Muscle of leg (tissue), 16 donors: ENCODE measurements at places on chromosomes 7 and 10. TPM values are rescaled to one million over a fixed set of nuclear protein-coding genes. Genes with fewer than 3 reads are reported as not detected.

- DNase-seq, result no peak
Observed at GRCh38 chr10:102679596-102679995, 34.6 kb downstream of the ARL3 start.

The GIMAP1 gene
- polyA plus RNA-seq, result 2.7 TPM

DNA sequence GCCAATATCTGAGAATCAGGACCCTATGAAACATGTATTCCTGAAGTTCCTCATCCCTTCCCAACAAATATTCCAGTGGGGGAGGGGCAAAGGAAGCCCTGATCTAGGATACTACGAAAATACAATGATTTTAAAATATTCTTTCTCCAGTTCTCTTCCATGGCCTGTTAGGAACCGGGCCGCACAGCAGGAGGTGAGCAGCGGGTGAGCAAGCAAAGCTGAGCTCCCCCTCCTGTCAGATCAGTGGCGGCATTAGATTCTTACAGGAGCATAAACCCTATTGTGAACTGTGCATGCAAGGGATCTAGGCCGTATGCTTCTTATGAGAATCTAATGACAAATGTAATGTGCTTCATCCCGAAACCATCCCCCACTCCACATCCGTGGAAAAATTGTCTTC lies 370.8 kb downstream of the WDR11 start:
- no peak for DNase-seq

DNA sequence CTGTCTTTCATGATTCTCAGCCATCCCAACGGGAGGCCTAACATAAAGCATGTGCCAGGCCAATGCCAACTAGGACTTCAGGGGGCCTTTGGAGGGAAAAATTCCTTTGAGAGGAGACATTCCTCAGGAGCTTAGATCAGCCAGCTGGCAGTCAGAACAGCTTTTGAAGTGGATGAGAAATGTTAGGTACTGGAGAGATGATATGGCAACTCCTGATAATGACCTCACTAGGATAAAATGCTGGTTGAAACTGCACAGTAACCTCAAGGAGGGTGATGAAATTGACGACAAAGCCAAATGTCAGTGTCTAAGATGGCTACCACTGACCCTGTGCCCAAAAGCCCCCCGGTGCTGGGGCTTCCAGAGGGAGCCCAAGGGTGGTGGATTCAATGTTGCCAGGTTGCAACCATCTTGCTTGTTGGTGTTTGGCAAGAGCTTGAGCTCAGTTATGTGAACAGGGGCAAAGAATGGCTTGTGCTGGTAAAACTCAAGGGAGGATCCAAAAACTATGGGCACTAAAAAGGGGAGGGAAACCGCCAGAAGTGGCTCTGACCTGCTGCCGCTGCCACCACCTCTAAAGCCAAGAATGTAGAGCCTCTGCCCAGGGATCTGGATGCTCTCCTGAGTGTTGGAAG lies 121.2 kb downstream of the UBE2H start:
- DNase-seq, result peak; percentile 59

DNA sequence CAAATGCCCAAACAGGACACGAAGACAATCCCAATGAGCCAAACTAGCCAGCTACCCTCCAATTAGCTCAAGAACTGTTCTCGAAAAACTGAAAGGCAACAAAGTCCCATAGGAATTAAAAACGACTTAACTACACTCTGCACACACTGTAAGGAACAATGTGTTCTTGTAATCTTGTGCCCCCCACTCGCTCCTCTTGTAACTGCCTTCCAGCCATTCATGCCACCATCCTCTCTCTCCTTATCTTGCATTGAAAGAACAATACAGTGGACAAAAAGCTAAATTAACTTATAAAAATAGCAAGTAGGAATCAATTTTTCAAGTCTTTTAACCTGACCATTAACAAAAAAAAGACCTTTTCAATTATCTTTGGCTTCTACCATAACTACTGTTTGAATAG lies 2.9 kb downstream of the CYTH3 start:
- no peak for DNase-seq

The SAMD9L gene
- polyA plus RNA-seq, result 8.3 TPM

DNA sequence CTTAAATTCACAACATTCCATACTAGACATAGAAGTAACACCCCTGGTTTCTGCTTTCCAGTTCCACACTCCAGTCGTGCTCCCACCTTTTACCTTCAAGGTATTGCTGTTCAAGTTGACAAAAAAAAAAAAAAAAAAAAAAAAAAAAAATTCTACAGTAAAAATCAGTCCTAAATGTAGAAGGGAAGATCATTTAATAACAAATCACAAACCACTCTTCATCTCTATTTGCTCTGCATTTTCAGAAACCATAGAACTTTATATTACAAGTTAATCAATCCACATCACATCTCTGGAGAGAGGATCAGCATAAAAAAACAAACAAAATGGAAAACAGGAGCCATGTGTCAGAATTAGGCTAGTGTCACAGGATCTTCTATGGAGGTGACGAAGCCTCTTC lies 206.3 kb upstream of the KLF14 start:
- DNase-seq, result no peak

The PROSER2 gene
- 5.5 TPM for polyA plus RNA-seq

DNA sequence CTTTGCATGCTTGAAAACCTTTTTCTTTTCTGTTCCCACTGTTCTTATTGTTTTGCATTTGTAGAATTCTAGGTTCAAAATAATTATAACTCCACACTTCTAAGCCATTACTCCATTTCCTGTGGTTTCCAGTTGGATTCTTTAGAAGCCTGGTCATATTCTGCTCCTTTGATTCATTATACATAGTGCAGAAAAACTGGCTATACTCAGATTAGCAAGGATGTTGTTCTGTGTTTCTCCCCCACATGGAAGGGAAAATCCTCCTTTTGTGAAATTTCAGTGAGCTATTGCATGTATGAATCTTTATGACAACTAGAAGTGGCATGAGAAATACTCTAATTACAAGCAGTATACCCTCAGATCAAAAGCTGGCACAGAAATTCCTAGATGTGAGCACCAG lies 79.5 kb downstream of the SLC13A1 start:
- no peak for DNase-seq

GRCh38 chr10:96096958-96097357 lies 33.1 kb upstream of the ZNF518A start:
- no peak for DNase-seq

DNA sequence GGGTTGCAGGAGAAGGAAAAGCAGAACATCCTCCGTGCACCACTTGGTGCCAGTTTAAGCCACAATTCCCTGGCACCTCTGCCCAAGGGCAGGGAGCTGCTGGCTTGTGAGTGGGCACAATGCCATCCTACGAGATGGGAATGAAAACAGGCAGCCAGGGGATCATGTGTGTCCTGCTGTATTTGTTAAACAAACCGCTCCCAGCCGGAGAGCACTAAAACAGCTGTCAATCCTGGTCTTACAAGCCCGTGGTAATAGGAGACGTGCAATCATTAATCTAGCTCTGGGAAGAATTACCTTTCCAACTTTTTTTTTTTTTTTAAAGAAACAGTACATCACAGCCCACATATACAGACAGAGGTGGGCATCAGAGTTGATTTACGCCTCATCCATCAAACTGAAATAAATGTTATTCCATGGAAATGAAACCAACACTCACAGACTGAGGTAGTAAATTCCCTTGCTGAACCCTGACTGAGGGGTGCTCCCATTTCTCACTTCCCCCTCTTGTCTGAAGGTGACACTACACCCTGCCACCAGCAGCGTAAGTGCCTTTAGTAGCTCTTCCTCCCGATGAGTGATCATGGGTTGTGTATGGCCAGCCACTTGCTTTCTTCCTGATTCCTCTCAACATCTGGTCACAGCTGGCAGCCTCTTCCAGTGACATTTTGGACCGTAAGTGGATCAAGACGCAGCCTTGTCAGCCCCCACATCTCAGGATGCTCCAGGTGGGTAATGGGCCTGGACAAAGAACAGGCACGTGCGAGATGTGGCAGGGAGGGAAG lies 143.8 kb downstream of the TEX36 start:
- peak; percentile 76 for DNase-seq

The GPAM gene
- polyA plus RNA-seq, result 11.0 TPM

DNA sequence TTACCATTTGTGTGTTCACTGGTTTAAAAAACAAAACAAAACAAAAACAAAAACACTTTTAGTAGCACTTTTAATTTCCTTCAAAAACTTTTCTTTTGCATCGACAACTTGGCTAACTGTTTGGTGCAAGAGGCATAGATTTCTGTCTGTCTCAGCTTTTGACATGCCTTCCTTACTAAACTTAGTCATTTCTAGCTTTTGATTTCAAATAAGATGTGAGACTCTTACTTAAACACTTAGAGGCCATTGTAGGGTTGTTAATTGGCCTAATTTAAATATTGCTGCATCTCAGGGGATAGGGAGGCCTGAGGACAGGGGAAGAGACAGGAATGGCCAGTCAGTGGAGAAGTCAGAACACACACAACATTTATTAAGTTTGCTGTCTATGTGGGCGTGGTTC lies 66.3 kb downstream of the AVL9 start:
- no peak for DNase-seq

DNA sequence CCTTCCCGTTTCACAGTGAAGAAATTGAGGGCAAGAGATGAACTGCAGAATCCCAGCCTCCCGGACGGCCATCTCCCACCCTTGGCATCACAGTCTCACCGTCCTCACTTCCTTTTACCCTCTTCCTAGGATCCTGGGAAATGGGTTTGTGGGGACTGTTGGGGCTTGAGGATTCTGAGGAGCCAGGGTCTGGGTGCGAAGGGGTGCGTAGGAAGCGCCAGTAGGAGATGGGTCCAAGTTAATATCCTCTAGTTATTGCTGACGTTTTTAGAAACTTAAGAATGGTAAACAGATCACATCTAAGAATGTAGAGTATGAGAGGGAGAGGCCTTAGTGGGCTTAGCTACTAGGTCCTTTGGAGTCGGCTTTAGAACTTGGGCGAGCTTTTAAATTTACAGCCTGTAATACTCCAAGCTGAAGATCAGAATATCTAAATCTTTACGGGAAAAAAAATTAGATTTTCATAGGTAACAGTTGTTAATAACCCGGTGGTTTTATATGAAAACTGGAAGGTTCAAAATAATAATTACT lies 696 bp downstream of the MALSU1 start:
- peak; percentile 24 for DNase-seq

DNA sequence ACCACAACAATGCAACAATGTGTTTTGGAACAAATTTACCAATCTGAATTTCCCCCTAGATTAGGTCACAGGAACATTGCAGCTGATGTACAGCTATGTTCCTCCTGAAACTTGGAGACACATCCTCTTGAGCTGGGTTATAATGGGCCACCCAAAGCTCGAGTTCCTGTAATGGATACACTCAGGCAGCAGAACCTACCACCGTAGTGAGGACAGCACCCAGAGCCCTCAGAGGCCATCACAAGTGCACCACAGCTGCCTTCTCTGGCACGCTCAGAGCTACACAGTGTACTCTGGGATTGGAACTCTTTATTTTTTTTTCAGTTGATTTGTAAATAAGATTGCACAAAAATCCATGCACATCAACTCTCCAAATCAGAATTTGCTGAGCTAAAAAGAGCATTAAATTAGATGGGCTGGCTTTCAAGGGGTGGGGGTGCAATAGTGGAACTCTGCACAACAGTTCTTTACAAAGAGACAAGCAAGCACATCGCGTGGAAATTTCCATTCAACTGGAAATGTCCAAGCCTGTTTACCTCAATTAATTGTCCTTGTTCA lies 56.7 kb downstream of the EGFR start:
- DNase-seq, result peak; percentile 93

- DNase-seq, result peak; percentile 58
Observed at GRCh38 chr10:80540981-80541750, 3.5 kb downstream of the SH2D4B start.

The DNAH11 gene
- polyA plus RNA-seq, result 0.83 TPM

- peak; percentile 82 for DNase-seq
Observed at GRCh38 chr7:135678612-135679575, 16.6 kb downstream of the STMP1 start.

GRCh38 chr10:21888959-21889358 lies 114.6 kb downstream of the DNAJC1 start:
- no peak for DNase-seq

The LRRC17 gene
- polyA plus RNA-seq, result 33.8 TPM

The ELAPOR2 gene
- polyA plus RNA-seq, result 8.2 TPM

DNA sequence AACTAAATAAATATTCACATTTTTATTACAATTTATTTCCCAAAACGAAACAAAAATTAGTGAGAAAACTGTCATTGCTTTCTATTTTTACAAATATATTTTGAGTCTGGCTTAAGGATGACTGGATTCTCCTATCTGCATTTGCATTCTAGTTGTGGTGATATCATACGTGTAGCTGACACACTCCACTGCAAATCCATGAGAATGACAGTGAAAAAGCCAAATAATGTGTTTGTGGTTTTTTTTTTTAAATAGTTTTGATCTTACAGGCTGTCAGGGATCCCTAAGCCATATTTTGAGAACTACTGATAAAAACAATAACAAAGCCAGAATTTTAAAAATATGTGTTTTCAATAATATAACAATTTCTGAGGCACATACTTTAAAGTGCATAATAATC lies 5.8 kb upstream of the STAMBPL1 start:
- no peak for DNase-seq

DNA sequence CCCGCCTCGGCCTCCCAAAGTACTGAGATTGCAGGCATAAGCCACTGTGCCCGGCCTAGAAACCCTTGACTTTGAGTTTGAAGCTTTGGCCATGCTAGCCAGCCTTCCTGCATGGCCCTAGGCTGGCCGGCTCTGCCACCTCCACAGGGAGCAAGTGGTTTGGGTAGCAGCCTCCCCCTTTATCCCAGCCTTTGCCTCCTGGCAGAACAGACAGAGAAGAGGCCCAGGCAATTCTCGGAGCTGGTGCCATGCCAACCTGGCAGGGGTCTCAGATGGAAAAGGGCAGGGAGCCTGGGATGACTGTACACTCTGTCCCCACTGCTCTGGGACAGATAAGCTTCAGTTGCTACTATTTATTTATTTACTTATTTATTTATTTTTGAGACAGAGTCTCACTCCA lies 39.4 kb downstream of the SRRM3 start:
- no peak for DNase-seq

DNA sequence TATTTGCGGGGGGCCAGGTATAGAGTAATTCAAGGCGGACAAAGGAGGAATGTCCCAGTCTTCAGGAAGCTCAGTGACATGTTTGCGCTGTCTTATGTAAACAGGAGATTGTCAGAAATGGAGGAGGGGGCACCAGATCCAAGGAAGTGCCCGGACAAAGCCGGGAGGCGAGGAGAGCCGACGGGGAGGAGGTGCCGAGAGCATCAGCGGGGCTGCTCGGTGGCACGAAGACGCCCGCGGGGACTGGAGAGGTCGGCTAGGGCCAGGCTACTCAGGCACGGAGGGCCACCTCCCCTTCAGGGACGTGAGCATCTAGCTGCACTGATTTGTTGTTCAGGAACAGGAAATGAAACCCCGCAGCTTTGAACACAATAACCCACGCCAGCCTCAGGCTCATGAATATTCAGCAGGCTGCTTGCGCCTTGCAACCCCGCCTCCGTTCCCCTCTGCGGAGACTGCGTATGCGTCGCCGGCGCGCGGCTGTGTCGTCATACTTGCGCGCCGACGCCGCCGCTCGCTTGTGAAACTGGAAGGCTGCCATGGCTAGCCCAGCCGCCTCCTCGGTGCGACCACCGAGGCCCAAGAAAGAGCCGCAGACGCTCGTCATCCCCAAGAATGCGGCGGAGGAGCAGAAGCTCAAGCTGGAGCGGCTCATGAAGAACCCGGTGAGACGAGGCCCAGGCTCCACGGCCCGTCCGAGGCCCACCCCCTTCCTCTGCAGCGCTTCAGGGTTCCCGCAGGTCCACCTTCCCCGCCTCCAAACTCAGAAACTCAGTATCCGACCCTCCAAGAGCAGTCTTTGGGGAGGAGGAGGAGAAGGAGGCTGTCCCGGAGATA lies at the start of gene PRKRIP1:
PRKRIP1 (plus strand) TSS at position 491 of the 837 bp plus-strand sequence; CDS start at position 540, 49 bp downstream.
- DNase-seq, result peak; percentile 96
